ENCODE measurements at places on chromosomes 13 and 19. TPM values are rescaled to one million over a fixed set of nuclear protein-coding genes. Genes with fewer than 3 reads are reported as not detected.

DNA sequence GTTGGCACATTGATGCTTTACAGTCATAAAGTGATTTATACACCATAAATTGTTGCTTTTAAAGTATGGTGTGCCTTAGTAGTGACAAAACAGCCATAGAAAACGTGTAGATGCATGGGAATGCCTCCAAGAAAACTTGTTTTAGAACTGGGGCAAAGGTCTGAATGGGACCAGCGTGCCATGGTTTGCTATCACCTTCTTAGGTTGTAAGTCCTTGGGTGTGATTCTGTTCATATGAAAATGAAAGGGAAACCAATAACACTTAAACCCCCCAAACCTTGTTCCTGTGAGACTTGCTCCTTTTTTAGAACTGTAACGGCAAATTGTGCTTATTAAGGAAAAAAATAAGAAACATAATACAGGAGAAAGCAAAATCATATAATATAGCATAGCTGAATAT lies 603.3 kb upstream of the SLITRK6 start:
- no peak for DNase-seq
- H3K27me3 ChIP-seq, result no peaks in the 10 kb centered on the region
- H3K4me1 ChIP-seq, result no peaks in the 10 kb centered on the region

Gene MEIOSIN
- total RNA-seq, result not detected

DNA sequence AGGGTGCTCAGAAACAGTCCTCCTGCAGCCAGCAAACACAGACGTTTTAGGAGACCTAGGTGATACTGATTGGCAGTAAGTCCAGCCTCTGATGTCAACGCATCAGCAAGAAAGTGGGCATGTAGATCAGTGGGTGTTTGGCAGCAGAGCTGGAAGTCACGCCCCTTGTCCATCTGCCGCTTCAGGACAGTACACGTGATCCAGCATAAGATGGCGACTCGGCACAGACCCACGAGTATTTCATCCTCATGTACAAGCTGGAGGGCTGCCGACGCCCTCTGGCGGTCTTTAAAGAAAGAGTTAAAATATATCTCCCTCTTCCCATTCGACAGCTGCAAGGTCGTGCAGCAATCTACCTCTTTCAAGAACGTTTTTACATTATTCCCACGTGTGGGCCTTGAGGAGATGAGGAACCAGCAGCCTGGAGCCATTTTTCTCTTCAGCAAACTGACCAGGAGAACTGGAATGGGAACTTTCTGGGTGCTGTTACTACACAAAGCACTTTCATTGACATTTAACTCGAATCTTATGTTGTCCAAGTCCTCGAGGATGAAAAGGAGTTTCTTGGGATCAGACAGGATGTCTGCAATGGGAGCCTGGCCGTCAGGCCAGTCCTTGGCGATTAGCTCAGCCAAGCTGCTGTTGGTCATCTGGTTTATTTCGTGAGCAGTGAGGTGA lies 22.3 kb downstream of the NLRP11 start:
- DNase-seq, result no peak
- no peak overlapping the region for H3K27ac ChIP-seq
- H3K27me3 ChIP-seq, result no peaks in the 10 kb centered on the region
- H3K4me3 ChIP-seq, result no peak overlapping the region
- no peaks in the 10 kb centered on the region for H3K4me1 ChIP-seq

Gene FFAR2
- total RNA-seq, result not detected

DNA sequence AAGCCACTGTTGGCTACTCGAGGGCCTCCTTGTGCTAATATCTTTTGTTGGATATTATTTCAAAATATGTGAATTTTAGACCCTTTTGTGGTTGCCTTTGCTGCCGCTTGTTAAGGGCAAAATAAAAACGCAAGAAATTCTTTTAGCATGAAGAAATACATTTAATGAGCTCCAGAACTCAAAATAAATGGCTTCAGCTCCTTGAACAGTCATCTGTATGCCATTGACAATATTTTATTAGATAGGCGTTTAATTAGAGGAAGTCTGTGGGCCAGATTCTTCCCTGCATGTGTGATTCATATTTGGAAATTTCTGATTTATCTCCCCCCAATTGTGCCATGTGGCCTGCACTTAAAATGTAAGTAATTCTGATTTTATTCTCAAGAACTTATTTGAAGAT lies 177.2 kb downstream of the STK24 start:
- H3K36me3 ChIP-seq, result no peaks in the 10 kb centered on the region
- no peak overlapping the region for H3K27ac ChIP-seq
- no peak overlapping the region for H3K4me3 ChIP-seq
- no peak for DNase-seq
- no peaks in the 10 kb centered on the region for H3K4me1 ChIP-seq

DNA sequence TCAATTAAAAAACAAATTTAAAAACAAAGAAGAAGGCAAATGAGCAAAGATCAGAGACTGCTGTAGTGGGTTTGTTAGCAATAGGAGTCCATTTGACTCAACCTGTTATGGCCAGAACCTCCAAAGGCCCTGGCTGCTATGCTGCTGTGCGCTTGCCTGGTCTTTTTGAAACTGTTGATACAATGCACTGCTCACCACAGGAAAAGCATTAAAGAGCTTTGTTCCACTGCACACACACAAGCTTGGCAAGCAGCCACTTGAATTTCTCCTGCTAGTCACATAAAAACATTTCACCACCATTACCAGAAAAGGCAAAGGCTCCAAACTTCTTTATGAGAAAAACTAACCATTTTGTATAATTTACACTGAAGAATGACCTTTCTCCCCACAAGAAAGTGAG lies 132.2 kb downstream of the FREM2 start:
- no peak overlapping the region for H3K4me3 ChIP-seq
- no peaks in the 10 kb centered on the region for H3K27me3 ChIP-seq
- no peaks in the 10 kb centered on the region for H3K36me3 ChIP-seq
- H3K4me1 ChIP-seq, result no peaks in the 10 kb centered on the region
- no peak overlapping the region for H3K27ac ChIP-seq

DNA sequence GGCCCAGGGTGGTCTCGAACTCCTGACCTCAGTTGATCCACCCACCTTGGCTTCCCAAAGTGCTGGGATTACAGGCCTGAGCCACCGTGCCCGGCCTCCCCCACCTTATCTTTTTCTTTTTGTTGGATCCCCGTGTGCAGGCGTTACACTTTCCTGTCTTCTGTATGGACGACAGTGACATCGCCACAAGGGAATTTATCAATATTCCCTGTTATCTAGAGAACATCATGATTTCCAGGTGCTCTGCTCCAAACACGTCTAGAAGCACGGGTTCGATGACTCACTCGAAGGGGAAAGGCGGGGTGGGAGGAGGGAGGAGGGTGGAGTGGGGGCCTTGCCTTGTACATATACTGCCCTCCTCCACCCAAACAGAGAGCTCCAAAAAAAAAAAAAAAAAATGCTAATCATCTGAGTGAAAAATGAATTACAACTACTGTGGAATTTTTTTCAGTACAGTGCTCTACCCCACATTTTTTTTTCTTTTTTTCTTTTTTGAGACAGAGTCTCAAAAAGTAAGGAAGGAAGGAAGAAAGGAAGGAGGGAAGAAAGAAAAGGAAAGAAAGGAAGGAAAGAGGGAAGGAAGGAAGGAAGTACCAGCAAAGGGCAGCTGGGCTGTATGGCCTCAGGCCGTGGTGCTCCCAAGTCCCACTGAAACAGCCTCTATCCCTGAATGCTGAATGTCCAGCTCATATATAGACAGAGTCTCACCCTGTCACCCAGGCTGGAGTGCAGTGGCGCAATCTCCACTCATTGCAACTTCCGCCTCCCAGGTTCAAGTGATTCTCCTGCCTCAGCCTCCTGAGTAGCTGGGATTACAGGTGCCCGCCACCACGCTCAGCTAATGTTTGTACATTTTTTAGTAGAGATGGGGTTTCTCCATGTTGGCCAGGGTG lies 36.8 kb downstream of the INSR start:
- no peaks in the 10 kb centered on the region for H3K36me3 ChIP-seq
- H3K27me3 ChIP-seq, result no peaks in the 10 kb centered on the region
- DNase-seq, result no peak
- no peaks in the 10 kb centered on the region for H3K4me1 ChIP-seq
- no peak overlapping the region for H3K27ac ChIP-seq

DNA sequence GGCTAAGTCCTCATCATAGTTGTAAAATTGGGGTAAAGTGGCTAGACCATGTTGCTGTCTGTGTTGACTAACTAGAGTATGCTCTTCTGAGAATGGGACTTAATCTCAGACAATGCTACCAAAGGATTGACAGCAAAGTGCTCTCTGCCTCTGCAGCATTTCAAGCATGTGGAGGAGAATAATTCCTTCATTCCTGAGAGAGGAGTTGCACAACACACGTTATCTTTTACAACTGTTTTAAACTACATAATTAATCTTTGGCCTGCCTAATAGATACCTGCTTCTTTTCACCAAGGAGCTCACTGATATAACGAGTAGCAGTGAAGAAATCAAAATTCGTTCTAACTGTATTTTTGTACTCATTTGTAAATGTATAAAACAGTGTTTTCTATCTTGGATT lies 2172.2 kb downstream of the PCDH9 start:
- no peak overlapping the region for H3K4me3 ChIP-seq
- DNase-seq, result no peak
- H3K4me1 ChIP-seq, result no peaks in the 10 kb centered on the region
- no peaks in the 10 kb centered on the region for H3K36me3 ChIP-seq

Gene TUBB4A
- total RNA-seq, result 0.88 TPM

GRCh38 chr13:24997367-24997967 lies 98.5 kb upstream of the PABPC3 start:
- peaks cover 28% of the 10 kb centered on the region for H3K27me3 ChIP-seq
- no peak overlapping the region for H3K27ac ChIP-seq
- no peaks in the 10 kb centered on the region for H3K36me3 ChIP-seq
- no peaks in the 10 kb centered on the region for H3K4me1 ChIP-seq
- DNase-seq, result no peak
- no peak overlapping the region for H3K4me3 ChIP-seq

- H3K27me3 ChIP-seq, result no peaks in the 10 kb centered on the region
- H3K27ac ChIP-seq, result peak overlapping the region; percentile 86
- H3K36me3 ChIP-seq, result peaks cover 2% of the 10 kb centered on the region
- peaks cover 78% of the 10 kb centered on the region for H3K4me1 ChIP-seq
- no peak overlapping the region for H3K4me3 ChIP-seq
These were observed 12.5 kb downstream of the ARRDC2 start for GRCh38 chr19:18020212-18021085.

Gene NLRP4
- not detected for total RNA-seq

- no peak overlapping the region for H3K27ac ChIP-seq
- H3K4me1 ChIP-seq, result no peaks in the 10 kb centered on the region
- no peak for DNase-seq
- no peak overlapping the region for H3K4me3 ChIP-seq
- no peaks in the 10 kb centered on the region for H3K36me3 ChIP-seq
- no peaks in the 10 kb centered on the region for H3K27me3 ChIP-seq
These were observed 183.1 kb downstream of the LHFPL6 start for GRCh38 chr13:39419876-39420275.

GRCh38 chr13:99545979-99546378 lies 44.7 kb downstream of the TM9SF2 start:
- H3K4me1 ChIP-seq, result peaks cover 31% of the 10 kb centered on the region
- no peak overlapping the region for H3K4me3 ChIP-seq
- no peaks in the 10 kb centered on the region for H3K27me3 ChIP-seq
- DNase-seq, result no peak
- peaks cover 80% of the 10 kb centered on the region for H3K36me3 ChIP-seq

Gene SHC2
- 0.36 TPM for total RNA-seq

Gene ERF
- 105 TPM for total RNA-seq

Gene SPIB
- total RNA-seq, result 0.42 TPM

Gene RASA3
- total RNA-seq, result 184 TPM

Gene FCHO1
- 40.7 TPM for total RNA-seq

Gene MEIS3
- 0.47 TPM for total RNA-seq

GRCh38 chr19:10503002-10503789 lies at the start of gene KEAP1:
TSS of gene KEAP1 (minus strand) at chr19:10503356. CDS start at chr19:10500033, 3,323 bp downstream.
- no peak for DNase-seq
- peak within 1 kb of the TSS; percentile 84 for H3K4me3 ChIP-seq
- H3K4me1 ChIP-seq, result peaks cover 51% of the 10 kb centered on the region
- peaks cover 13% of the 10 kb centered on the region for H3K36me3 ChIP-seq

Gene RDH8
- not detected for total RNA-seq

GRCh38 chr19:58334691-58335249 lies 8.0 kb downstream of the ZSCAN22 start:
- no peak overlapping the region for H3K4me3 ChIP-seq
- no peaks in the 10 kb centered on the region for H3K27me3 ChIP-seq
- peaks cover 33% of the 10 kb centered on the region for H3K36me3 ChIP-seq

- H3K4me3 ChIP-seq, result no peak overlapping the region
- peaks cover 3% of the 10 kb centered on the region for H3K4me1 ChIP-seq
- H3K27me3 ChIP-seq, result no peaks in the 10 kb centered on the region
These were observed 30.0 kb upstream of the KCTD15 start for GRCh38 chr19:33766623-33767022.

Gene CYP4F2
- not detected for total RNA-seq

Gene PRSS57
- not detected for total RNA-seq

DNA sequence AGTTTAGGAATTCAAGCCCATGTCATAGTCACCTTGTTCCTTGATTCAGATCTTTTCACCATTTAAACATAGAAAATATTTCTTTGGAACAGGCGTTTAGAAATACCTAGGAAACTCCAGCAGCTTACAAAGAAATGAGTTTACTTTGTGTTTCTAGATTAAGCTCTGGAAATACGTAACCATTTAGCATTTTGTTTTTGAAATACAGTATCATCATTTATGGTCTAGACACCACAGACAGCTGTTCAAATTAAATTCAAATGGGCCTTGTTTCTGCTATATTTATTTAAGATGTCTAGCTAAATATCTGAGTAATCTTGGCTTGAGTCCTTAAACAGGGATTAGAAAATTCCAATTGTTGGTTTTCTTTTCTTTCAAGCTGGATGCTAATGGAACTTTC lies 228.5 kb downstream of the NDFIP2 start:
- no peak for DNase-seq
- no peaks in the 10 kb centered on the region for H3K36me3 ChIP-seq
- no peaks in the 10 kb centered on the region for H3K27me3 ChIP-seq
- no peaks in the 10 kb centered on the region for H3K4me1 ChIP-seq
- no peak overlapping the region for H3K4me3 ChIP-seq
- no peak overlapping the region for H3K27ac ChIP-seq

- H3K27ac ChIP-seq, result no peak overlapping the region
- peaks cover 16% of the 10 kb centered on the region for H3K4me1 ChIP-seq
- DNase-seq, result no peak
- no peaks in the 10 kb centered on the region for H3K36me3 ChIP-seq
- H3K27me3 ChIP-seq, result no peaks in the 10 kb centered on the region
These were observed 5.5 kb upstream of the LILRA6 start for GRCh38 chr19:54248016-54248601.

GRCh38 chr13:91017031-91017668 lies 330.3 kb upstream of the MIR17HG start:
- H3K4me1 ChIP-seq, result no peaks in the 10 kb centered on the region
- H3K27ac ChIP-seq, result no peak overlapping the region
- H3K27me3 ChIP-seq, result no peaks in the 10 kb centered on the region
- no peak overlapping the region for H3K4me3 ChIP-seq
- H3K36me3 ChIP-seq, result no peaks in the 10 kb centered on the region

GRCh38 chr13:91207261-91207660 lies 140.2 kb upstream of the MIR17HG start:
- H3K27me3 ChIP-seq, result no peaks in the 10 kb centered on the region
- H3K4me1 ChIP-seq, result no peaks in the 10 kb centered on the region
- no peak for DNase-seq
